ENCODE measurements at places on chromosomes 16 and 17.

- no peak for DNase-seq
Measured at GRCh38 chr17:8133399-8133798, 9.5 kb upstream of the HES7 start.

DNA sequence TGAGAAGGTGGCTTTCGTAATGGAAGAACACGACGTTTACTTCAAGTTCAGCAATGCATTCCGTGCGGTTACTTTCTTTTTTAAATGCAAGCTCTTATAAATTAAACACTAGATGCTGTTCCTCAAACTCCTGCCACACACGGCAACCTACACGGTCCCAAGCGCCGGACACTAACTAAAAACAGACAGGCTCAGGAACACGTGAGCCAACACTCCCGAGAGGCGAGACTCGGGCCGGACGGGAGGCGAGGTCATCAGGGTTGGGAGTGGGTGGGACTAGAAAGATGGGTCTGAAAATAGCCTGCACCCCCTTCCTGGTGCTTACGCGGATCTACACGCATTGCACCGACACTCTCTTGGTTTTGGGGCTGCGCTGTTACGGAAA, 6.4 kb downstream of the CLCN7 start:
- no peak for DNase-seq

DNA sequence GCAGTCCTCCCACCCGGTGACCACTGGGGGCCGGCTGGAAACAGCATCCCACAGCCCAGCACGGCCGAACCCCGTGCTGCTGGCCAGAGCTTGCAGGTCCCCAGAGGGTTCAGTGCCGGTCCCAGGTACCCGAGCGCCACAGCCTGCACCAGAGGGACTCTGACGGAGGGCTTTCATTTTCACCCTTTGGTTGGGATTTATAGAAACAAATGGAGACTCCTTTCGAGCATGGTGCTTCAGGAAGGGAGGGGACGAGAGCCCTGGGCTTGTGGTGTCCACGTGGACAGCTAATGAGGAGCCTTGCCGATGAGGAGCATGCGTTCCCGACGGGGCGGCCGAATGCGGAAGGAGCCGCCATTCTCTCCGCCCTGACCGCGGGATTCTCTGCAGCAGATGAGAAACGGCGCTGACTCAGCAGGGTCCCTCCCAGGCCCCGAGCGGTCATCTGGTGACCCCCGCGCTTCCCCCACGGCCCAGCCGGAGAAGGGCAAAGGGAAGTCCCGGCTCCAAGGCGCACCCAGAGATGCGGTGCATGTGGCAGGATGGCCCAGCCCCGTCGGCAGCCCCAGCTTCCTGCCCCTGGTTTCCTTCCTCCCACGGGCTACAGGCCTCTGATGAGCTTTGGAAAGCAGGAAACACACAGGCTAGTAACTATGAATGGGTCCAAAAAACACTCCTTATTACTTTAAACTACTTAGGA, 9.8 kb downstream of the SLC38A10 start:
- no peak for DNase-seq

- no peak for DNase-seq
Measured at GRCh38 chr17:47967607-47968252, 3.2 kb upstream of the CDK5RAP3 start.

DNA sequence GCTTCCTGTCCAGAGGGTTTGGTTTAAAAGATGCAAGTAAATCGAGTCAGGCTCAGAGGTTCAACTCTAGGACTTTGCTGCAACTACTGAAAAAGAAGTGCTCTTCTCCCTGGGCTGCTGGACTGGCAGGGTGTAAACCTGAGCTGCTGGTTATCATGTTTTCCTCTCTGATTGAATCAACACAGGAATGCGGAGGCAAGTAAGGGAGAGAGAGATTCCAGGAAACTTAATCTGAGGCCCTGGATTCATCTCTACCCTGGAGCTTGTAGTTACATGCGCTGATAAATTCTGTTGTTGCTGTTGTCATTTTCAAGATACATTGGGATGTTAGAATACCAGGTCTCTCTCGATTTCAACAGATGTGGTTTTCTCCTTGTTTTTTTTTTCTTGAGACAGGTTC, 8.2 kb upstream of the HS3ST3A1 start:
- no peak for DNase-seq

DNA sequence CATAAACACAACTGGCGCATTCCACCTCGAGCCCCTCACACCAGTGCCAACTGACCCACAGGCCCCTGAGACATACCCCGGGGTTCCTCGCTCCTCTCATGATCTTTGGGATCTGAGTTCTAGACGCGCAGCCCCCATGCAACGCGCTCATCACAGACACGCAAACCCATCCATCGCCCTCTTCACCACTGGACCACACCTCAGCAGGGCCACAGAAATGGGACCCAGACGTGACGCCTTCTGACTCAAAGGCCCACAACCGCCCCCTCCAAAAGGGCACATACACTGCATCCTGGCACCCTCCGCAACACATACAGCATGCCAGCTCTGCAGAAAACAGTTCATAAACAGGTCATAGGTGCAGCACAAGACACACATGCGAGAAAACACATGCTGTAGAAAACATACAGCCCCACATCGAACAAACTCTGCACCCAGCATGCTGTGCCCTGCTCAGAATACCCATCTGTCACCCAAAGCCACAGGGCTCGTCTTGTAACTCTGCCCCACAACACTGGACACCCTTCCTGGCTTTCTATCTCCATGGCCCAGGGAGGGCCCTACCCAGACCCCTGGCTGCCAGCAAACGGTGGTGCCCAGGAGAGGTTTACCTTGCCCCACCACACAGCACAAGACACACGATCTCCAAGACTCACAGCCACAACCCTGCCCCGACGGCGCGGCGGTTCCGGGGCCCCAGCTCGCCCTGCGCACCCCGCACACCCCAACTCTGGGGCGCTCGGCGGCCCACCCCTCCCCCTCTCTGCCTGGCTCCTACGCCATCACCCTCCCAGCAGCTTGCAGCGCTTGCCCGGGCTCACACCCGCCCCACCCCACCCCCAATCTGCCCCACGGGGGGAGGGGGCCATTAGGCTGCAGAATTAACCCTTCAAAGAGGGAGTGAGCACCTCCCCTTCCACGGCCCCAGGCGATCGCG, 887 bp downstream of the ZBTB4 start:
- DNase-seq, result no peak

DNA sequence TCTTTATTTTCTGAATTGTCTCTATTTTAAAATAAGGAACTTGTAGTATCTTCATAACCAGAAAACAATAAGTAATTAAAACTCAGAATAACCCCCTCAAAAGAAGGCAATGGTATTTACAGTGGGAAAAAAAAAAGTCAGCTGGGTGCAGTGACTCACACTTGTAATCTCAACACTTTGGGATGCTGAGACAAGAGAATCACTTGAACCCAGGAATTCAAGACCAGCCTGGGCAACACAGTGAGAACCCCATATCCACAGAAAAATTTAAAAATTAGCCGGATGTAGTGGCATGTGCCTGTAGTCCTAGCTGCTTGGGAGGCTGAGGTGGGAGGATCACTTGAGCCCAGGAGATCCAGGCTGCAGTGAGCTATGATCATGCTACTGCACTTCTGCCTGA, 33.5 kb downstream of the ADAM11 start:
- DNase-seq, result no peak

DNA sequence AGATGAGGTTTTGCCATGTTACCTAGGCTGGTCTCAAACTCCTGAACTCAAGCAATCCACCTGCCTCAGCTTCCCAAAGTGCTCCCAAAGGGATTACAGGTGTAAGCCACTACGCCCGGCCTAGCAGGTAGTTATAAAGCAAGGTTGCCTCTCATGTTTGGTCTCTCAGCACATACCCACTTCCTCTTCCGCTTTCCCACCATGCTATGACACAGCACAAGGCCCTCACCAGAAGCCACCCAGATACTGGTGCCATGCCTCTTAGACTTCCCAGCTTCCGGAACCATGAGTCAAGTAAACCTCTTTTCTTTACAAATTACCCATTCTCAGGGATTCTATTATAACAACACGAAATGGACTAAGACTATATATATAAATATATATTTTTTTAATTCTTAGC, 143.6 kb downstream of the COPRS start:
- no peak for DNase-seq

DNA sequence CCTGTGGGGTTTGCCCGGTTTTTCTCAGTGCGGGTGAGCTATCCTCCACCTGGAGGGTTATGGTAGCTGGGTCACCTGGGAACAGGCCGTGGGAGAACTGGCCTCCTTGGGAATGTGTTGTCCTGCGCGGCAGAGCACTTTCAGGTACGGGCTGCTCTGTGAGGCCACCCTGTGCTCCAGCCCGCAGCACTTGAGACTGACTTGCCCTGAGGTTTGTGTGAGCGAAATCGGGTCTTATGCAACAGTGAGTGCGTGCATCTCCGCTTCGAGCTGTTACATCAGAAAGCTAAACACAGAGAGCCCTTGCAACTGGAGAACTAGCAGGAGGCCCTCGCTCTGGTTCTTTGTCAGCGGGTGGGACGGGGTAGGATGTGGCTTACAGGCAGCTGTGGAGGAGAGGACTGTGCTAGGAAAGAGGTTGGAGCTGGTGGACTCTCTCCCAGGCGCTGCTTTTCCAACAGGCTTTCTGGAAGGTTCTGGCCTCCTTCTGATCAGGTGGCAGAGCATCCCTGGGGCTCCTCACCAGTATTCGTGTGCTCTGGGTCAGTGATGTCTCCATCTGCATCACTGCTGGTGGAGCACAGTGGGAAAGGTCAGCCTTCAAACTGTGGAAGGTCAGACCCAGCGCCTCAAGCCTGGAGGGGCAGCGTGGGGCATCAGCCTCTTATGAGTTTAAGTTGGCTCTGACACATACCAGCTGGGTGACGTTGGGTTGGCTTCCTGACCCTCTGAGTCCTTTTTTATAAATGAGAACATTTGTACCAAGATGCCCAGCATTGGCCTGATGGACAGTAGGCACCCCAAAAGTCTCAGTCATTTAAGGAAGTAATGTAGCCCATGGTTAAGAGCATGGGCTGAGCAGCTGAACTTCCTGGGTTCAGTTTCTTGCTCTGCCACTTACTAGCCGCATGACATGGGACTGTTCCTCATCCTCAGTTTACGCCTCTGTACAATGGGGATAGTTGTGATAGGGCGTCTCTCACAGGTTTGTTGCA, 76.3 kb downstream of the KSR1 start:
- DNase-seq, result no peak

GRCh38 chr17:80491478-80492342, 15.3 kb upstream of the NPTX1 start:
- DNase-seq, result no peak

DNA sequence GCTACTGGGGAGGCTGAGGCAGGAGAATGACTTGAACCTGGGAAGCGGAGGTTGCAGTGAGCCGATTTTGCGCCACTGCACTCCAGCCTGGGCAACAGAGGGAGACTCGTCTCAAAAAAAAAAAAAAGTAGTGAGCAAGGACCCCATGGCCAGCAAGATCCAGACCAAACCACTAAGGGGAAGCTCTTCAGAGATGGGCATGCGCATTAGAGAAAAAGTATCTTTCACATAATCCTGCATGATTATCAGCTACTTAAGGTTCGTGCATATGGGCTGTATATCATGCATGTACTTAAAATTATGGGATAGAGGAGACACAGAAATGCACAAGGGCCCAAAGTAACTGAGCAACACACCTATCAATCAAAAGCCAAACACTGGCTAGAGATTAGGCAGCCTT, 10.7 kb upstream of the CCL22 start:
- DNase-seq, result no peak

DNA sequence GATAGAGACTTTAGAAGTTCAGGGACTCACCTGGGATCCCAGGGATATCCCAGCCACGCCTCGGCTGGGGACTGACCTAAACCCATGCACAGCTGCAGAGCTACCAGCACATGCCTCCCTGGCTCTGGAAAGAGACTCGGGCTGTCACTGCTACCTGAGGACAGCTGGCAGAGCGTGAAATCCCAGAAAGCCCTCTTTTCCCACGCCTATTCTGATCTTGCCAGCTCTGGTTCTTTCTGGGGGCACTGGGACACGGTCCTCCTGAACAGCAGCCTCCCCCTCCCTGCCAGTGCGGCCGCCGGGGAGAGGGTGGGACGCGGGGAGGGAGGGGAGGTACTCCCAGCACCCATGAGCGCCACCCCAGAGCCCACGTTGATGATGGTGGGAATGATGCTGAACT, 10.8 kb downstream of the P2RX5 start:
- no peak for DNase-seq

DNA sequence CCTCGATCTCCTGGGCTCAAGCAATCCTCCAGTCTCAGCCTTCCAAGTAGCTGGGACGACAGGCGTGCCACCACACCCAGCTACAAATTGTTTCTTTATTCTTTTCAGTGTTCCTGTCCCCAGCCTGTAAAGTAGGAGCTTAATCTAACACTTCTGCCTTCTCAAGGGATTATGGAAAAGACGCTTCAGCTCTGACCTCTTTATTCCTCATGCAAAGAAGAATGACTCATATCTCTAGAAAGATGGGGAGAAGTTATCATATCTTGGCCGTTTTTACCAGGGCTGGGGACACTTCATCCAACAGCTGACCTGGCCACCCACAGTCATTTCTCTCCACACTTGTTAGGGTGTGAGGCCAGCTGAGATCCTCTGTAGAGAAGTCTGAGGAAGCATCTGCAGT, 172.6 kb downstream of the HAPSTR1 start:
- DNase-seq, result no peak

- DNase-seq, result no peak
Measured at GRCh38 chr16:87600246-87600645, 2.1 kb upstream of the JPH3 start.
